Endodermal cell (in vitro differentiated cells): ENCODE measurements at places on chromosomes 4 and X.

GRCh38 chr4:89939994-89940393 is 45.3 kb downstream of the MMRN1 start:
- DNase-seq: no peak

- peak; percentile 69 for DNase-seq
Observed at GRCh38 chr4:123378794-123379193, 17.8 kb upstream of the SPRY1 start.

DNA sequence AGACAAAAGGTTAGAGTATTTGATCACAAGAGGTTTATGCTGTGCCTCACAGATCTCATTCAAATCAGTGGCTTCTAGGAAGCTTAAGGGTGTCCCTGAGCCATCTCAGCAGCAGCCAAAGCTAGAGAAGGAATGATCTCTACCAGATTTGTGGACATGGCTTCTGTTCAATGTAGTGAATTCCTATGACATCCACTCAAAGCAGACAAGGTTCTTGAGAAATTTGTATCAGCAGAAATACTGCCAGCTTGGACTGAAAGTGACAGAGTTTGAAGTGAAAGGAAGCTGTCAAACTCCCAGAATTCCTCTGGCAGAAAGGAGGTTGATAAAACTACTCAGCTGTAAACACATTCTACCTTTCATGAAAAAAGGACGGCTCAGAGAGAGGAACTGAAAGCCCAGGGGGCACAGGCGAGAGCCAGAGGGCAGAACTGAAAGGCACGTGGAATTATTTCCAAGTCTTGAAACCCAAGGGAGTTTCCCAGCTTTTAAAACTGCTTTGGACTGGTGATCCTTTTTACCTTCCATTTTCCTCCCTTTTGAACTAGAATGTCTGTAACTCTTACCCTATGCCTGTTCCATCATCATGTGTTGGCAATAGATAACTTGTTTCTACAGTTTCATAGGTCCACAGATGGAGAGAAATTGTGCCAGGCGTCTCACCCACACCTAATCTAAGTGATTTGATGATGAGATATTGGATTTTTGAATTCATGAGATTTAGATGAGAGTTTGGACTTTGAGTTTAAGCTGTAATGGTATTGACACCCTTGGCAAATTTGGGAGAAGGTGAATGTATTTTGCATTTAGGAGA is 14.5 kb upstream of the MED14 start:
- no peak for DNase-seq

- peak; percentile 87 for DNase-seq
Observed at GRCh38 chr4:16226816-16227461, 668 bp upstream of the TAPT1 start.

- no peak for DNase-seq
Observed at GRCh38 chr4:71541541-71541940, 202.7 kb downstream of the SLC4A4 start.

- DNase-seq: no peak
Observed at GRCh38 chr4:159195361-159195769, 92.5 kb downstream of the RAPGEF2 start.

DNA sequence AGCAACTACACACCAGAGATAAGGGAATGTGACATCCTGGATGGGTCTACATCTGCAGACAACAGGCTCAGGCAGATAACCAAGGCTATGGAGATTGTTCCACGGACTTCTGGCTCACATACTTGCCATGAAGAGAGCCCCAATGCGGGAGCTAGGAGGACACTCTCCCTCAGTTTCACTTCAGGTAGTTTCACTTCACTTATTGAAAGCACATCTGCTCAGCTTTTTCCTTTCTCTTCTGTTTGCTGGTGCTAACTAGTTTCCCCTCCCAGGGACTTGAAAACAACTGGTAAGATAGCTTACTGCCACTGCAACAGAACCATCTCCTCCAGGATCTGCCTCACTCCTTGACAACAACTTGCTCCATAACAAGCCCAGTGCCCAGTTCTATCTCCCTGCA is 1.4 kb upstream of the CT47C1 start:
- DNase-seq: no peak

- no peak for DNase-seq
Observed at GRCh38 chrX:132181364-132181763, 37.9 kb downstream of the RAP2C start.

- no peak for DNase-seq
Observed at GRCh38 chr4:135267148-135267865, 1065.7 kb upstream of the PABPC4L start.

GRCh38 chrX:69110116-69110530 is 55.1 kb downstream of the PJA1 start:
- no peak for DNase-seq

DNA sequence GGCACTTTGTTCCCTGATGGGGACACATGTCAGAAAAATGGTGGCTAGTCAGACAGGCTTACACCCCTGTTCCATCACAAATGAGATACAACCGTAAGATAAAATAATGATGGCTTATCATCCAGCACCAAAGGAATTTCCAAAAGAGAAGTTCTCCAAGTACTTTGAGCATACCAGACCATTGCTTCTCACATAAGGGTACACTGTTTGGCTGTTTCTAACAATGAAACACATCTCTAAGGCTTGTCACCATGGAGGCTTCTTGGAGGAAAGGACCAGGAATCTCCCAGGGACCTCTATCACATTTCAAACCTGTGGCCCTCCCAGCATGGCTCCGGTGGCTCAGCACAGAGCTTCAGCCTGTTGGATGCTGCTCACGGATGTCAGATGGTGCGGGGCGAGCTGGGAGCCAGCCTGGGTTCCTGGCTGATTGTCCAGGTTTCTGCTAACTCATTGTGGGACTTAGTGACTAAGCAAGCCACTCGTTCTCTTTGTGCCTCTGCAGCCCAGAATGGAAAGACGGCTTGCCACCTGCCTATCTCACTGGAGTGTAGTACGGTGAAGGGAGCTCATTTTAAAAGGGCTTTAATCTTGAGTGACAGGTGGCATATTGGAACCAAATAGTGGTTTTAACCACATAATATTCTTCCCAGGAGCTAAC is 54.5 kb downstream of the FHDC1 start:
- no peak for DNase-seq

GRCh38 chrX:40303256-40304077 is 205.7 kb upstream of the BCOR start:
- DNase-seq: peak; percentile 38

DNA sequence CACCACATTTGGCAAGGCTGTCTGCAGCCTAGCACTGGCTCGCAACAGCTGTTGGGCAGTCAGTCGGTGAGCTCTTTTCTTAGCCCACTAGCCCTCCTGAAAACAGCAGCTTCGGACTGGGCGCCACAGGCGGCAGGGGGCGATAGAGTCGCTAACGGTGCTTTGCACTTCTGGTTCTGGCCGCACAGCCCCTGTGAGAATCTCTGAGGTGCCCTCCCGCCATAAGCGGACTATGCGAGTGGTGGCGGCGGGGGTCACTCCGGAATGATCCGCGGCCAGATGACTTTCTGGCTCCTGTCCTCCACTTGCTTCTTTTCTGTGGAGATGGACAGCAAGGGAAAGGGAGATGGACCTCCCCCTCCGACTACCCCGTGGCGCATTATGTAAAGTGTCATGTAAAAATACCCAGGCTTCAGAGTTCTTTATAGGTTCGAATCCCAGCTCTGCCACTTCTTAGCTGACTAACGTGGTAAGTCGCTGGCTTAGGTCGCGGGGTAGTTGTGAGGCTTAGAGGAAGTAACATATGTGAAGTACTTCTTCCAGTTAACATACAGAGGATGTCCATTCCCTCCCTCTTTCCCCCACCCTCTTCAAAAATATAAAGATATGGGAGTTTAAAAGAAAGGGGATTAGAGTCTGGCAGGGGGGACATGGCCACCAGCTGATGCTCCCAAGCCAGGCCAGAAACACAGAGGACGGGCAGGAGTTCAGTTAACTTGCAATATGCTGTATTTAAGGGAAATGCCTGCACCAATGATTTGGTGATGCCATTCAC is 11.0 kb downstream of the ARHGAP36 start:
- DNase-seq: peak; percentile 93

- peak; percentile 77 for DNase-seq
Observed at GRCh38 chrX:33741807-33742206, 390.3 kb downstream of the FAM47A start.

GRCh38 chr4:20219521-20219920 is 32.2 kb upstream of the SLIT2 start:
- no peak for DNase-seq

- no peak for DNase-seq
Observed at GRCh38 chr4:133000012-133000411, 149.1 kb upstream of the PCDH10 start.

DNA sequence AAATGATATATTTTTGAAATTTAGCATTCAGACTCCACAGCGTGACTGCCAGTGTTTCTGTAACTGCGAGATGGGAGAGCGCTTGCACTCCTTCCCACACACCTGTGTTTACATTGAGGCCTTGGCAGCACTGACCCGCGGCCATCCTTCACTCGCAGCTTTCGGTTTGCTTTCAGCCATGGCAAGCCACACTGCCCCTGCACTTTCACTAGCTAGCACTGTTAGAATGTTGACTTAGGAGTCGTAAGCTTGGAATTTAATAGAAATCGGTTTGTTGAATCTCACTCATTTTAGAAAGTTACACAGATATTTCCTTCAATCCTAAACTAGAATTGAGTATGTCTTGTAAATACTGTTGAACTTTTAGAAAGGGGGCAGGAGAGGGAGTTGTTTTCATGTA is 136.2 kb downstream of the CFAP299 start:
- DNase-seq: peak; percentile 83

- DNase-seq: no peak
Observed at GRCh38 chr4:75248770-75249407, 265.3 kb downstream of the RCHY1 start.

DNA sequence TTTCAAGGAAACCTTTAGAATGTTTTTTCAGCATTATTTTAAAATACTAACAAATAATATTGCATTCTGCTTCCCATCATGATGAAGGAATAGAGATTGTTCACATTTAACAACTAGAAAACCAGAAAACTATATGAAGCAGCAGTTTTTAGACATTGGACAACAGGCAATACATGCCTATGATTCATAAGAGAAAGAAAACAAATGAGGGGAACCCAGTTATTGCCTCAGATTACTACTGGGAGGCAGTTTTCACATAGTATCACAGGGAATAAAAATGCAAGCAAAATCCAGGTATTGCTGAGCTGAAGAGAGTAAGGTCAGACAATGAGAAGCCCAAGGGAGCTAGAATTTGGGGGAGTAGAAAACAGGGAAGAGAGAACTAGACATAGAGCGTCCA is 373.6 kb downstream of the MAPK10 start:
- DNase-seq: no peak
